Heart right ventricle (tissue), 16 donors: ENCODE measurements at places on chromosomes 12 and 14. TPM values are rescaled to one million over a fixed set of nuclear protein-coding genes. Genes with fewer than 3 reads are reported as not detected.

DNA sequence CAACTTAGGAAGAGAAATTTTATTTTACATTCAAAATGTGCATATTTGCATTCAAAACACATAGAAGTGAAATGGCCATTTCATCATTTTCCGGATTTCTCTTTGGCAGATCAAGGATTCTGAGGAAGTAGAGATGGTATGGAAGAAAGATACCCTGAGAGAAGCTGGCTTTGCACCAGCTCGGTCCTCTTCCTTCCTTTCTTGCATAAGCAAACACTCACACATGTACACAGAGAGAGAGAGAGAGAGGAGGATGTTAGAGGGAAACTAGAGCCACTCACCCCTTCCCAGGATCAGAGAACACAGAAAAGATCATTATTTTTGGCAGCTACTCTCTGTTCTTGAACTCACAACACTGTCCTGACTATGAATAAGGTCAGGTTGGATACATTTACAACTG, 15.6 kb upstream of the PLEKHD1 start:
- H3K36me3 ChIP-seq, result no peaks in the 10 kb centered on the region
- H3K4me1 ChIP-seq, result no peaks in the 10 kb centered on the region
- no peak for DNase-seq
- H3K27me3 ChIP-seq, result no peaks in the 10 kb centered on the region
- no peak overlapping the region for H3K27ac ChIP-seq

DNA sequence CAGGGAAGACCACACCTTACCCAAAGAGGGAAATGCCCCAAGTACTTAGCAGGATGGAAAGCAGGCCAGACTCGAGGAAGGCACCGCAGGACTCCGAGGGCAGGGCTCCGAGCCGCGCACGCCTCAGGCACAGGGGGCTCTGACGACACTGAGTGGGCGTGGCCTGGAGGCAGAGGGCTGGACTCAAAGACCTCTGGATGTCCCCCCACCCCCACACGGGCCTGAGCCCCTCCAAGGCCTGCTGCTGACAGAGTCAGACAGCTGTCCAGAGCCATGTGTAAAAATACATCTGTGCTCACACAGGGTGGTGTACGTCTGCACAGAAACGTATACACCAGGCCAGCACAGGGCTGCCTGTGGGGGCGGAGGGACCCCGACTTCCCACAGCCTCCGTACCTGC, 1.4 kb downstream of the AKT1 start:
- peaks cover 64% of the 10 kb centered on the region for H3K4me1 ChIP-seq
- H3K27ac ChIP-seq, result peak overlapping the region; percentile 77
- DNase-seq, result peak; percentile 59

- H3K4me1 ChIP-seq, result peaks cover 19% of the 10 kb centered on the region
- H3K27ac ChIP-seq, result peak overlapping the region; percentile 98
- DNase-seq, result no peak
Measured at GRCh38 chr14:22870811-22871223, 723 bp upstream of the LRP10 start.

- H3K27me3 ChIP-seq, result no peaks in the 10 kb centered on the region
- no peaks in the 10 kb centered on the region for H3K4me1 ChIP-seq
- H3K4me3 ChIP-seq, result no peak overlapping the region
- no peak for DNase-seq
- no peaks in the 10 kb centered on the region for H3K36me3 ChIP-seq
- H3K27ac ChIP-seq, result no peak overlapping the region
Measured at GRCh38 chr12:4802841-4803240, 82.6 kb downstream of the GALNT8 start.

- H3K27ac ChIP-seq, result no peak overlapping the region
- no peaks in the 10 kb centered on the region for H3K36me3 ChIP-seq
- no peak for DNase-seq
- H3K27me3 ChIP-seq, result no peaks in the 10 kb centered on the region
- H3K4me1 ChIP-seq, result no peaks in the 10 kb centered on the region
- no peak overlapping the region for H3K4me3 ChIP-seq
Measured at GRCh38 chr12:26096036-26096435, 28.8 kb downstream of the BHLHE41 start.

GRCh38 chr14:74511966-74512830, 18.6 kb downstream of the ISCA2 start:
- H3K4me3 ChIP-seq, result no peak overlapping the region
- peaks cover 21% of the 10 kb centered on the region for H3K4me1 ChIP-seq
- H3K27me3 ChIP-seq, result peaks cover 5% of the 10 kb centered on the region
- DNase-seq, result no peak
- H3K27ac ChIP-seq, result no peak overlapping the region

DNA sequence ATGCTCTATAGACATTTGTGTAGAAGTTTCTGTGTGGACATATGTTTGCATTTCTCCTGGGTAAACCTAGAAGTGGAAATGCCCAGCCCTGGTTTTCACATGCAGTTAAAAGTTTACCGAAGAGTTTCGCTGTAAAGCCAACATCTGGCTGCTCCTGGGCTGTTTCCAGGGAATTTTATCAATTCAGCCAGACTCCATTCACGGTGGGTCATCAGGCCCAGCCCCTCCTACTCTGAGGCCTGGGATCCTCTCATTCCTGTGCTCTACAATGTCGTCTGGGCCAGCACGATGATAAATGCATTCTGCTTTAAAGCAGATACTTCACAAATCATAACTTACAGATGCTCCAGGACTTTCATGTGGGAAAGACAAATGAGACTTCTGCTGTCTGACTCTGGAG, 7.1 kb downstream of the NUAK1 start:
- peaks cover 98% of the 10 kb centered on the region for H3K4me1 ChIP-seq
- H3K36me3 ChIP-seq, result no peaks in the 10 kb centered on the region
- DNase-seq, result no peak
- no peak overlapping the region for H3K4me3 ChIP-seq
- no peaks in the 10 kb centered on the region for H3K27me3 ChIP-seq

DNA sequence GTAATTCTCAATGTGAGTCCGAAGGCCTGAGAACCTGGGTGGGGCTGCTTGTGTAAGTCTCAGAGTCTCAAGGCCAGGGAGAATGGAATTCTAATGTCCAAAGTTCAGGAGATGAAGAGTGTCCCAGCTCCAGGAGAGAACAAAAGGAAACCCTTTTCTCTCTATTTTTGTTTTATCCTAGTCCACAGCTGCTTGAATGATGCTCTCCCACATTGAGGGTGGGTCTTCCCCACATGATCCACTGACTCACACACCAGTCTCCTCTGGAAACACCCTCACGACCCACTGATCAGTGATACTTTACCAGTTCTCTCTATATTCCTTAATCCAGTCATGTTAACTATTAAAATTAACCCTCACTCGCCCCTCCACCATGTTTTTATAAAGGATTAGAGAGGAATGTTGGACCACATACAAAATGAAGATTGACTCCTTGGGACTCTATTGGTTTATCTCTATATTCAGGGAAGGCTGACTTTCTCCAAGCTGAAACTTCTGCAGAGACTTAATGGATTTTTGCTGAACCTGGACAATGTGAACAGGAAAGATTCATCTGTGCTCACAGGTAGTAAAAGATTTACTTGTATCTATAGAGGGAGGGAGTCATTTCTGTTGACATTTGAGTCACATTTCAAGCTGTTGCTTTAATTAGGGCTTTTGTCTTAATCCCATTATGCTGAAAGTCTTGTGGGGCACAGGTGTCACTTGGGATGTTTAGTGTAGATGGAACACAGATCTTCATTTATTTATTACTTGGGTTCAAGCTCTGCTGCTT, 1061.0 kb upstream of the TMEM132C start:
- H3K4me1 ChIP-seq, result no peaks in the 10 kb centered on the region
- H3K4me3 ChIP-seq, result no peak overlapping the region
- DNase-seq, result no peak

DNA sequence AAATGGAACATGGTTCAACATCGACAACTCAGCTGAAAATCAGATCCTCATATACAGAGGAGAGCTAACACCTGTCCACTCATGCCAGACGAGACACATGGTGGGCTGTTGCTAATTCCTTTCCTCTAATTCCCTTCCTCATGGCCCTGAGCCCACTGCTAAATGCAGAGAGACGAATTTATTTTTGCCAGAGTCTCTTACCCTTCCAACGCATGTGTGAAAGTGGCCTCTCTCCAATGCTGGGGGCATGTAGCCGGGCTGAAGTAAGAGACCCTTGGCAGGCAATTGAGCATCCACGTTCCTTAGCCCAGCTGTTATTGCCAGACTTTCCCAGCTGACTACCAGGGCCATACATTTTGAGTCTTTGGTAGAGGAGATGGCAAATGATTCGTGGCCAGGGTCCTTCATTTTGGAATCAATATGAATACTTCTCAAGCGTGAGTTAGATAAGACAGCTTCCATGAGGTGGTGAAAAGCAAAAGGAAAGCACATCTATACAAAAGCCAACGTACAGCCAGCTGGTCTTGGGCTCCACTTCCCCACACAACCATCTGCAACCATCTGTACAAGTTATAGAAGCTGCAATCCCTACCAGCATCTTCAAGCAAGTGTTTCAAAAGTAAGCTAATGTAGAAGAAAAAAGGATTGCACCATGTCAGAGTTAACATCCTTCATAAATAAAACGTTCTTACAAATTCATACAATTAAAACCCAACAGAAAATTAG, 28.6 kb downstream of the CORO1C start:
- H3K36me3 ChIP-seq, result no peaks in the 10 kb centered on the region
- DNase-seq, result no peak
- H3K27me3 ChIP-seq, result no peaks in the 10 kb centered on the region
- peaks cover 70% of the 10 kb centered on the region for H3K4me1 ChIP-seq
- H3K27ac ChIP-seq, result peak overlapping the region; percentile 47
- H3K4me3 ChIP-seq, result no peak overlapping the region

- no peaks in the 10 kb centered on the region for H3K36me3 ChIP-seq
- peaks cover 72% of the 10 kb centered on the region for H3K4me1 ChIP-seq
- H3K27me3 ChIP-seq, result no peaks in the 10 kb centered on the region
- no peak overlapping the region for H3K4me3 ChIP-seq
- peak overlapping the region; percentile 63 for H3K27ac ChIP-seq
Measured at GRCh38 chr14:74945852-74946658, 9.3 kb downstream of the PGF start.

GRCh38 chr14:24108336-24108874, 6.2 kb upstream of the DCAF11 start:
- DNase-seq, result no peak
- peak overlapping the region; percentile 11 for H3K27ac ChIP-seq
- no peaks in the 10 kb centered on the region for H3K36me3 ChIP-seq
- peaks cover 7% of the 10 kb centered on the region for H3K4me1 ChIP-seq
- no peaks in the 10 kb centered on the region for H3K27me3 ChIP-seq

DNA sequence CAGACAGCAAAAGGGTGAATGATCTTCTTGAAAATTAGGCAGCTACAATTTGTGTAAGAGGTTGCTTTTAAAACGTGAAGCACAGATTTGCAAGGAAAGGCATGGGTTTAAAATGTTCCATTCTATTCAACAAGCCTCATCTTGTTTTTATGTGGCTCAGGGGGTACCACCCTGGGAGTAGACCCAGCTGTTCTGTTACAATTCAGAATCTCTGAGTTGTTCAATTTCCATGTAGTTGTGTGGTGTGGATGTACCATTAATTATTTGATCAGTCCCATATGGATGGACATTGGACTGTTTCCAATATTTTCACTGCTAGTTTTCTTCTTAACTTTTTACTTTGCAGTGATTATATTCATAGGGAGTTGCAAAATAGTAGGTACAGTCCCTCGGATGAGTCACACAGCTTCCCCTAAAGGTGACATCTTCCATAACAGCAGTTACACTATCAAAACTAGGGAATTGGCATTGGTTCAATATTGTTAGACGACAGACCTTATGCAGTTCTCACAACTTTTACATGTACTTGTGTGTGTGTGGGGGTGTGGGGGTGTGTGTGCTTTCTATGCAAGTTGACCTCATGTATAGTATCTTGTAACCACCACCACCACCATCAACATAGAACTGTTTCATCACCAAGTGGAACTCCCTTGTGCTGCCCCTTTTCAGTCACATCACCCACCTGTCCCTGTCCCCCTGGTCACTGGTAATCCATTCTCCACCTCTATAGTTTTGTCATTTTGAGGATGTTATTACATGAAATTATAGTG, 59.0 kb upstream of the CAPRIN2 start:
- no peaks in the 10 kb centered on the region for H3K36me3 ChIP-seq
- H3K27ac ChIP-seq, result no peak overlapping the region
- H3K4me1 ChIP-seq, result no peaks in the 10 kb centered on the region
- no peak overlapping the region for H3K4me3 ChIP-seq
- no peak for DNase-seq

DNA sequence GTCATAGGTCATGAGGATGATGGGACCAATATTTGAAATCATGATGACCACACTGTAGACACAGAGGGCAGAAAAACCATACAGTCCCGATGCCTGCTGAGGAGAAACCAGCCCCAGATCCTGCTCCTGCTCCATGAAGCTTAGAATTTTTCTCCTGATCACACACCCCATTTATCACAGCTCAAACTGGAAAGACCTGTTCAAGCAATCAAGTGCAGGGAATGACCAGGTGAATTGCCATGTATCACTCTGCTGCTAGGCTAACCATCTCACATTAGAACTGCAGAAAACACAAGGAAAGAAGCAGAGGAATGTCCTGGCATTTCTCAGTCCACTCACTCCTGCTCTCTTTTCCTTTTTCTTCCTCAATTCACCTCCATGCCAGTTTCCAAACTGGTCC, 18.1 kb downstream of the MANSC1 start:
- H3K27ac ChIP-seq, result no peak overlapping the region
- no peak overlapping the region for H3K4me3 ChIP-seq
- H3K4me1 ChIP-seq, result no peaks in the 10 kb centered on the region
- H3K27me3 ChIP-seq, result no peaks in the 10 kb centered on the region

DNA sequence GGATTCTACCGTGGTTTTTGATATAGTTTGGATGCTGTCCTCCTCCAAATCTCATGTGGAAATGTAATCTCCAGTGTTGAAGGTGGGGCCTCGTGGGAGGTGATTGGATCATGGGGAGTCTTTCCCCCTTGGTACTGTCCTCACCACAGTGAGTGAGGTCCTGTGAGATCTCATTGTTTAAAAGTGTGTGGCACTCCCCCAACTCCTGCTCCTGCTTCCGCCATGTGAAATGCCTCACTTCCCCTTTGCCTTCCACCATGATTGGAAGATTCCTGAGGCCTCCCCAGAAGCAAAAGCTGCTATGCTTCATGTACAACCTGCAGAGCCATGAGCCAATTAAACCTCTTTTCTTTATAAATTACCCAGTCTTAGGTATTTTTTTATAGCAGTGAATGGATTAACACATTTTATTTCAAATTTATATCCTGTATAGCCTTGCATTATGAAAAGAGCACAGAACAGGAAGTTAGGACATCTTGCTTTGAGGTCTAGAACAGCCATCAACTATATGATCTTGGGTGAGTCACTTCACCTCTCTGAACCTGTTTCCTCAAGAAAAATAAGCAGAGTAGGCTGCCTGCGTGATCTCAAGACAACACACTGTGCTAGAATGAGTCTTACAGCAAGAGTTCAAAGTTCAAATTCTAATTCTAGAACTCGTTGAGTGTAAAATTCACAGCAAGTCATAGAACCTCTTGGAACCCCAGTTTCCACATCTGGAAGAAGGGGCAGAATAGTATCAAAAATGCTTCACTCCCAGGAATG, 160.9 kb upstream of the EEA1 start:
- no peaks in the 10 kb centered on the region for H3K36me3 ChIP-seq
- H3K27me3 ChIP-seq, result no peaks in the 10 kb centered on the region
- H3K4me3 ChIP-seq, result no peak overlapping the region

- no peaks in the 10 kb centered on the region for H3K36me3 ChIP-seq
- no peaks in the 10 kb centered on the region for H3K4me1 ChIP-seq
- no peak for DNase-seq
- H3K27ac ChIP-seq, result no peak overlapping the region
Measured at GRCh38 chr12:122788387-122788786, 14.0 kb downstream of the CCDC62 start.

Gene MAP1LC3B2
- polyA plus RNA-seq, result 0.59 TPM

Gene BIN2
- polyA plus RNA-seq, result 1.4 TPM

Gene MYF6
- polyA plus RNA-seq, result 0.04 TPM

Gene NCOR2
- 74.0 TPM for polyA plus RNA-seq

Gene TMPRSS12
- polyA plus RNA-seq, result not detected

Gene DYRK2
- 10.1 TPM for polyA plus RNA-seq

Gene CTSG
- polyA plus RNA-seq, result not detected

Gene OR8S1
- not detected for polyA plus RNA-seq

Gene P2RX2
- not detected for polyA plus RNA-seq

Gene PIANP
- 0.58 TPM for polyA plus RNA-seq

Gene TAS2R42
- not detected for polyA plus RNA-seq

Gene ATF7
- polyA plus RNA-seq, result 23.0 TPM

Gene GPRC5D
- 0.04 TPM for polyA plus RNA-seq
